ENCODE measurements at places on chromosomes 4 and X.

GRCh38 chr4:139907001-139907809 lies 241.6 kb downstream of the MGST2 start:
- no peak for DNase-seq

DNA sequence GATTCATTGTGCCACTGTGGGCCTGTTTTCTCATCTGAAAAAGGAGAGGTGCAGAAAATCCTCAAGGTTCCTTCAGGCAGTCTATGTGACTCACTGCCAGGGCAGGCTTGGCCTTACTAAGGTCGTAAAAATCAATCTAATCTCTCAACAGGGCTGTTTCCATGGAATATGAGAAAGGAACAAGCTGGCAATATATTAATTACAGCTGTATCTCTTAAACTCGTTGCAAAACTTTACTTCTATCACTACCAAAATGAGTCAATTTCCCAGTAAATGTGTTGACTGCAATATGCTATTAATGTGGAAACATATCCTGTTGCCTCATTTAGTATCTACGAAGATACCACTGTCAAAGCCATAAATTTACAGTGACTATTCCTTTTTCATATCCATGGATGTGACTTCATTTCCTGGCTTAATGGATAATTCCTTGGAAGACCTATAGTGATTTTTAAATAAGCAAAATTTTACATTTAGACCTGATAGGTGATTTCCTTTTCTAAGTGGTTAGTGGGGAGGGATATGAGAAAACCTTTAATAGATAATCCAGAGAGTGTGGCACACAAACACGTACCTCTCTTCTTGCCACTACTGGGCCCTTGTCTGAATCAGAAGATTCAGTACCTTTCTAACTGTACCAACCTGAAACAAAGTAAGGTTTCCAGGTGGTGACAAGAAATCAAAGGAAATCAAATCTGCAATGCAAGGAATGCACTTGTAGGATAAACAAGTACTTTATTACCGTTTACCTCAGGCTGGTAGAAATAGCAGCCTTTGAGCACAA lies 127.4 kb upstream of the FTHL17 start:
- no peak for DNase-seq

- DNase-seq = no peak
Observed at GRCh38 chr4:93732509-93732908, 96.0 kb upstream of the ATOH1 start.

DNA sequence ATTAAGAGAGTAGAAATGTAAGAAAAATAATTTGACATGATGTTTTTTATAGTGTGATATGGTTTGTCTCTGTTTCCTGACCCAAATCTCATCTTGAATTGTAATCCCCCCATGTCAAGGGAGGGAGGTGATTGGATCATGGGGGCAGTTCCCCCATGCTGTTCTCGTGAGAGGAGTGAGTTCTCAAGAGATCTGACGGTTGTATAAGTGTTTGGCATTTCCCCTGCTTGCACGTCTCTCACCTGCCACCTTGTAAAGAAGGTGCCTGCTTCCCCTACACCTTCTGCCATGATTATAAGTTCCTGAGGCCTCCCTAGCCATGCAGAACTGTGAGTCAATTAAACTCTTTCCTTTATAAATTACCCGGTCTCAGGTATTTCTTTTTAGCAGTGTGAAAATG lies 34.8 kb upstream of the EXOC1L start:
- DNase-seq = no peak

GRCh38 chr4:17780501-17781299 lies 721 bp downstream of the FAM184B start:
- DNase-seq = no peak

Measured in naive thymus-derived CD4-positive, alpha-beta T cell (primary cell).